ENCODE measurements at places on chromosomes 13 and 19. TPM values are rescaled to one million over a fixed set of nuclear protein-coding genes. Genes with fewer than 3 reads are reported as not detected.

DNA sequence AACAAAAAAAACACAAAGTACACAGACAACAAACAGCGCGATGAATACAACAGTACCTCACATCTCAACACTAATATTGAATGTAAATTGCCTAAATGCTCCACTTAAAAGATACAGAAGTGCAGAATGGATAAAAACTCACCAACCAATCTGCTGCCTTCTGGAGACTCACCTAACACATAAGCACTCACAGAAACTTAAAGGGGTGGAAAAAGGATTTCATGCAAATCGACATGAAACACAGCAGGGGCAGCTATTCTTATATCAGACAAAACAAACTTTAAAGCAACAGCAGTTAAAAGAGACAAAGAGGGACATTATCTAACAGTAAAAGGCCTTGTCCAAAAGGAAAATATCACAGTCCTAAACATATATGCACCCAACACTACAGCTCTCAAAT is 209.5 kb downstream of the ABCC4 start:
- no peak for DNase-seq

DNA sequence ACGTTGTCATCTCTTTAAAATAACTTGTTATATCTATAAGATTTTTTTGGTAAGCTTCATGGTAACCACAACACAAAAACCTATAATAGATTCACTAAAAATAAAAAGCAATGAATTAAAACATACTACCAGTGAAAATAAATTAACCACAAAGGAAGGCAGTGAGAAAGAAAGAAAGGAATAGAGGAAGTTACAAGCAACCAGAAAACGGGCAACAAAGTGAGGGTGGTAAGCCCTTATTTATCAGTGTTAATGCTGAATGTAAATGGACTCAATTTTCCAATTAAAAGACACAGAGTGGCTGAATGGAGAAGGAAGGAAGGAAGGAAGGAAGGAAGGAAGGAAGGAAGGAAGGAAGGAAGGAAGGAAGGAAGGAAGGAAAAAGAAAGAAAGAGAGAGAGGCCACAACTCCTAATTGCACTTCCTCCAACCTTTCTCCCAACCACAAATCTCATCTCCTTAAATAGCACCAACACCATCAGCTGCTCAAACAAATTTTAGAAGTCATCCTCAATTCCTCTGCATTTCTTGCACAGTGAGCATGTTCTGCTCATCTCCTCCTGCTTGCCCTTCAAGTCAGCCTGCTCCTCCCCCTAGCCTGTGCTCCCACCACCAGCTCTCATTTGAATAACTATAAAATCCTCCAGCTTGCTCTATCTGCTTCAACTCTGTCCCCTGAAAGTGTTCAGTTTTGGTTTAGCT is 48.6 kb downstream of the CCNA1 start:
- DNase-seq = no peak

- DNase-seq = no peak
These were observed 2.8 kb downstream of the RNF113B start for GRCh38 chr13:98174307-98174706.

- DNase-seq = no peak
These were observed 24.3 kb downstream of the TMEM255B start for GRCh38 chr13:113783200-113783881.

- DNase-seq = no peak
These were observed 67.4 kb downstream of the CDADC1 start for GRCh38 chr13:49315036-49315565.

DNA sequence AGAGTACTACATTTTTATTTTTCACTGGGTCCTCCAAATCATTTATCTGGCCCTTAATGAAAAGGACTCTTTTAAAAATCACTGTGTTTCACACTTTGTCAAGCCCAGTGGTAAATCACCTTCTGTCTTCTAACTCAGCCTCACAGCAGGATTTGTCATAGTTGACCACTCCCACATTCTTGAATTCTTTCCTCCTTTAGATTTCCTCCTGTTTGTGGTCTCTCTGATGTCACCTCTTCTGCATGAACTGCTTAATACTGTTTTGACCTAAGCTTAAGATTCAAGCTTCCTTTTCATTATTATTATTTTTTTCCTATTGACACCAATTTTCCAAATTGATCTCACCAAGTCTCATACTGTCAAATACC is 899.8 kb upstream of the MIR17HG start:
- DNase-seq = no peak

GRCh38 chr19:33214596-33214995 is 11.1 kb downstream of the SLC7A10 start:
- no peak for DNase-seq

- no peak for DNase-seq
These were observed 17.1 kb downstream of the PNMA8A start for GRCh38 chr19:46454244-46454643.

- DNase-seq = no peak
These were observed 22.4 kb upstream of the MIER2 start for GRCh38 chr19:366951-367350.

DNA sequence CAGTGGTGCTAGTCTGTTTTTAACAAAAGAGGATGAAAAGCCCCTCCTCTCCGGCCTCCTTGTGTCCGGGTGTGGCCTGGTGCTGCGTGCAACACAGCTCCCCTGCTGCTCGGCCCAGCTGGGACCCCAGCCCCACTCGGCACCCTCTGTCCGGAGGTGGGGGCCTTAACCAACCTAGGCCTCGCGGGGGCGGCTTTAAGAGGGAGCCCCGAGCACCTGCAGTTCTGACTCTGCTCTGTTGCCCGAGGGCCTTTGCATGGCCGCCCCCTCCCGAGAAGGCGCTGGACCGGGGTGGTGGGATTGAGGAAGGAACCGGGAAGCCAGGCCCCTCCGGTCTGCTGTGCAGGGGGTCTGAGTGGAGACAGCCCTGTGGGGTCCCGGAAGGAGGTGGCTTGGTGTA is 5.7 kb upstream of the GRIN3B start:
- DNase-seq = no peak

- no peak for DNase-seq
These were observed 222.9 kb downstream of the SLITRK5 start for GRCh38 chr13:87894059-87894458.

DNA sequence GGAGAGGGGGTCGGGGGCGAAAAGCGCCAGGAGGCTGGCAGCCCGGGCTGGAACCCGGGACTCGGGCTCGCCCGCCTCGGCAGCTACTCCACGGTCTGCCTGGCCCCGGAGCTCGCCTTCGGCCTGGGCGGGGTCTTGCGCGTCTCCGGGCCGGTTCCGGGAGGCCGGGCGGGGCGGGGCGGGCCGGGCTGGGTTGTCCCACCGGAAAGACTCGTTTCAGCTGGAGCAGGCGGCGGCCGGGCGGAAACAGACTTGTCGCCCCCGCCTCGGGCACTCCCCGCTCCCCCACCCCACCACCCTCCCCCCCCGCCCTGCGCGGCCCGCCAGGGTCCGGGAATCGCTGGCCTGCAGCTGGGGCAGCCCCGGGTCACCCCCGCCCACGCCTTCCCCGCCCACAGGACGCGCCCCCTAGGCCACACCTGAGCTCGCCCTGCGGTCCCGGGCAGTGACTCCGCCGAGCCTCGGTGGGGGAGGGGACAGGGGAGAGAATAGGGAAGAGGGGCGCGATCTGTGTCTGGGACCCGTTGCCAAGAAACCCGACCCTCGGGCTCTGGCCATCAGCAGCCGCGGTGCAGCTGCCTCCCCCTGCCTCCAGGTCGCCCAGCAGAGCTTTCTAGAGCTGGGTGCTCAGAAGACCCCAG is 109.4 kb downstream of the KCTD15 start:
- peak; percentile 66 for DNase-seq

DNA sequence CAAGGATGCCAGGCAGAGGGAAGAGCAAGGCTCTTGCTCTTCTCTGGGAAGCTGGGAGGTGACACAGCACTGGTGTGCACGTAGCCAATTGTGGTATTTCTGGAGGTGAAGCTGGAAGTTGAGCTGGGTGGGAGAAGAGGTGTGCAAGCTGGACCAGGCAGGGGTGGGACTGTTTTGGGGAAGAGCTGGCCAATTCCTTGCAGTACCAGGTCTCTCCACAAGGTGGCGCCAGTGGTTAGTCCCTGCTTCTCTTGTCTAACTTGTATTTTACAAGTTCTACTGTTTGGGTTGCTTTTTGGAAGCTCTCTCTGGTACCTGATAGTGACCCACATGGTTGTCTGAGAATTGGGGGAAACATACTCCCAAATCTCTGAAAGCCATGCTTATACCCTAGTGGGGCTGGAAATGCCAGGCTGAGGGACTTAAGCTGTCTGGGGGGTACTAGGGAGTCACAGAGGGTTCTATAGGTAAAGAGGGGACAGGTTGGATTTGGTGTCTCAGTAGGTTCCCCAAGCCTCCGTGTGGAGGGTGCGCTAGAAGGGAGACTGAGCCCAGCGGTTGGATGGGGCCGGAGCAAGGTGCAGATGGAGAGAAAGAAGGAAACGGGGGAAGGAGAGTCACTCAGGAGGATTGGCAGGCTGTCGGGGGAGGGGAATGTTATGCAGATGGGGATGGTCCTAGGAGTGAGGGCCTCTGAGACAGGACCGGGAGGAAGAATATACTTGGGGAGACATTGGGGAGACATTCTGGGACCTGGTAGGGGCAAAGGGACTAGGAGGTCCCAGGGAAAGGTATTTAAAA is 3.0 kb downstream of the HPN start:
- peak; percentile 69 for DNase-seq

GRCh38 chr19:5466072-5466471 is 10.9 kb downstream of the ZNRF4 start:
- no peak for DNase-seq

DNA sequence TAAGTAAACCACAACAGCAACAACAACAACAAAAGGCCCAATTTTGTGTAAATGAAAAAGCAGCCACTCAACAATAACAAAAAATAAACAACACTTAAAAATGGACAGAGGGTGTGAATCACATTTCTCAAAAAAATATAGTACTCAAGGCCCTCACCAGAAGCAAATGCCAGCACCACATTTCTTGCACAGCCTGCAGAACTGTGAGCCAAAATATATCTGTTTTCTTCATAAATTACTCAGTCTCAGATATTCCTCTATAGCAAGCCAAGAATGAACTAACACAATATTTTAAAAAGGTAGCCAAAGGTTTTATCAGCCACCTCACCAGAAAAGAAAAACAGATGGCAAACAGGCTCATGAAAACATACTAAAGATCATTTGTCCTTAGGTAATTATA is 3.9 kb upstream of the CD33 start:
- DNase-seq = no peak

- DNase-seq = no peak
These were observed 257.7 kb downstream of the SPRY2 start for GRCh38 chr13:80083081-80083852.

DNA sequence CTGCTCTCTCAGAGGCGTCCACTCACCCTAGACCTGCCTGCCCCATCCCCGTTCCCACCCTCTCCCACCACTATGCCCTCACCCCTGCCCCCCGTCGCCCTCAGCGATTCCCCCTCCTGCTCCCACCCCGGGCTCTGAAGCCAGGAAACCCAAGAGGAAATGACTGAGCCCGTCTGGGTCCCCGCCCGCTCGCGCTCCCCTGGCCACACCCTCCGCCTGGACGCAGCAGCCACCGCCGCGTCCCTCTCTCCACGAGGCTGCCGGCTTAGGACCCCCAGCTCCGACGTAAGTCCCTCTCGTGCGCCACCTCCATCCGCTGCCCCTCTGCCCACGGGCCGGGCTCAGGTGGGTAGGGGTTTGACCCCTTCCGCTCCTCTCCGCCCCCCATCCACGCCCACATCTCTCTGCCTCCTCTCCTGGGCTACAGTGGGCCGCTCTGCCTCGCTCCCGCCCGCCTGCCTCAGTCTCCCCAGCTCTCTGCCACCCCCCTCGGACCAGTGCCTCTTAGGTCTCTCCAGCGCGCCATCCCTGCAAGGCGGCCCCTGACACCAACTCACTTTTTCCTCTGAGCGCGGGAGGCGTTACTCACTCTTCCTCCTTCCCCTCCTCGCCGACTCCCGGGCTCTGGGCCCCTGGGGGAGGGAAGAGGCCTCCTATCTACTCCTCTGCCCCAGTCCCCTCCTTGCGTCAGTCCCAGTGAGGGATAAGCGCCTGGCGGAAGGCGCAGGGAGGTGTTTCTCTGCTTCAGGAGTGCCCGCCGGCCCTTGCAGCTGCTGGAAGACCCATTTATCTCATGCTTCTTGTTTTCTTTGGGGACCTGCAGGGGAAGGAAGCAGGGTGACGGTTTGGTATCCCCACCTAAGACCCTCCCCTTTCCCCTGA is at the start of gene FXYD5:
TSS of gene FXYD5 (plus strand) at position 211 of the 882 bp plus-strand sequence. CDS start 816 bp downstream, outside the sequence.
- peak; percentile 58 for DNase-seq

DNA sequence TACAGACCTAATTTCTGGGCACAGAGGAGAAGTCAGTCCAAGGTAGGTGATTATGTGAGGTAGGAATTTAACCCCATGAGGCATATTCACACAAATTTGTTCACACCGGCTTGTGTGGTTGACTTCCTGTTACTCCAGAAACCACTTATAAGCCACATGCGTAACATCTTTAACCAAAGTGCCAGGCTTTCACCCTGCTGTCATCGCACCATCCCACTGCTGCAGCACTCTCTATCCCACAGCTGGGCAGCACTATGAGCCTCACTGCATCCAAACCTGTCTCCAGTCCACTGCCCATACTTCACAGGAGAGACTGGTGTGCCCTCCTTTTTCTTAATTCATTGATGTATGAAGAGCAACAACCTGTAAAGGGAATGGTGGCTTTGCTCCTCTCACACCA is 128.2 kb upstream of the ARGLU1 start:
- no peak for DNase-seq

GRCh38 chr13:35966024-35966423 is 165.2 kb downstream of the DCLK1 start:
- no peak for DNase-seq

GRCh38 chr19:782878-783668 is 14.2 kb upstream of the PTBP1 start:
- DNase-seq = no peak

DNA sequence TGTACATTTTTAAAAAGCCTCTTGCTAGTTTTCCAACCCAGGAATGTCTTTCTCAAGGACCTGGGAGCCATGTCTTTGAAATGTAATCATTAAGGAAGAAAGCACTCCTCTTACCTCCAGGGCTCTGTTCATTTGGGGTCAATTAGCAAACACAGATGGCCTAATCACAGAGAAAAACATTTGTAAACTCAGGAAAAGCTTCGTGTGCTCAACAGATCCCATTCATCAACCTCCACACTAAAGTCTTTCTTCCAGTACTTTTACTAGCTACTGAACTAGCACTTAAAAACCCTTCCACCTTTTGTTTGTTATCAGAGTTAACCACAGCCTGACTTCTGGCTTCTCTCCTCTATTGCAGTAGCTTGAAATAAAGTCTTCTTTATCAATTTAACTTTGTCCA is 441.4 kb downstream of the PCDH20 start:
- no peak for DNase-seq

- no peak for DNase-seq
These were observed 19.4 kb upstream of the RANBP3 start for GRCh38 chr19:5997371-5997770.

GRCh38 chr19:34661357-34661756 is 15.6 kb downstream of the SCGB2B2 start:
- no peak for DNase-seq

- DNase-seq = no peak
These were observed 708.1 kb upstream of the ARGLU1 start for GRCh38 chr13:107275945-107276614.

- no peak for DNase-seq
These were observed 23.4 kb upstream of the VN1R4 start for GRCh38 chr19:53290758-53291549.

Gene ZNF699
- 31.2 TPM for total RNA-seq

Gene MYO1F
- 7.5 TPM for total RNA-seq

Gene DLEU7
- not detected for total RNA-seq

Gene PEAK3
- 0.35 TPM for total RNA-seq

Gene CYP2S1
- 2.0 TPM for total RNA-seq

Gene FGF22
- total RNA-seq = 2.2 TPM

Gene REEP6
- 10.0 TPM for total RNA-seq

Gene BORCS8
- 19.0 TPM for total RNA-seq

Gene ERICH4
- not detected for total RNA-seq

Gene BEST2
- total RNA-seq = not detected

Gene PRX
- 7.6 TPM for total RNA-seq

Gene ZNF888
- total RNA-seq = 6.0 TPM

Gene CEACAM4
- total RNA-seq = 0.74 TPM

Gene NEK5
- total RNA-seq = 0.52 TPM
